ENCODE measurements at places on chromosomes 4 and X. TPM values are rescaled to one million over a fixed set of nuclear protein-coding genes. Genes with fewer than 3 reads are reported as not detected.

Gene RHOH
- total RNA-seq: 0.65 TPM

Gene FRAS1
- total RNA-seq: 1.7 TPM

Gene PAGE2B
- not detected for total RNA-seq

Gene CXCL3
- total RNA-seq: 0.85 TPM

Gene NPY2R
- not detected for total RNA-seq

Gene DUX4
- not detected for total RNA-seq

Gene SPANXN3
- total RNA-seq: not detected

Gene CLGN
- 0.51 TPM for total RNA-seq

Gene NDNF
- 6.7 TPM for total RNA-seq

Gene STS
- 6.1 TPM for total RNA-seq

Gene SLC2A9
- 2.9 TPM for total RNA-seq
